ENCODE measurements at places on chromosomes 4 and X.

DNA sequence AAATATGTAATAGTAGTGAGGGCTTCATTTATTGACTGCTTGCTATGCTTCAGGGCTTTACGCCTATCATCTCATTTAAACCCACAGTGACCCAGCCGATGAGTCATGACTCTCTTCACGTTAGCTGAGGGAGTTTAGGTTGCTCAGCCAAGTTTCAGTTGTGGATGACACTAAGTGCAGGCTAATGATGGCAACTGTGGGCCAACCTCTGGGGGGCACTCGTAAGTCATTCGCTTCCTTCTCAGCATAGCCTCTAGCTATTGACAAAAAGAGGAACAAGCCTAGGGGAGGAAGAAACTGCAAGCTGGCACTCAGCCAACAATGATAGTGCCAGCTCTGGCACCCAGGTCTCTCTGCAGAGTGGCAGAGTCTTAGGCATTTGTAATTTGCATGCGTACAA lies 325.0 kb downstream of the ARHGAP10 start:
- DNase-seq, result peak; percentile 23

DNA sequence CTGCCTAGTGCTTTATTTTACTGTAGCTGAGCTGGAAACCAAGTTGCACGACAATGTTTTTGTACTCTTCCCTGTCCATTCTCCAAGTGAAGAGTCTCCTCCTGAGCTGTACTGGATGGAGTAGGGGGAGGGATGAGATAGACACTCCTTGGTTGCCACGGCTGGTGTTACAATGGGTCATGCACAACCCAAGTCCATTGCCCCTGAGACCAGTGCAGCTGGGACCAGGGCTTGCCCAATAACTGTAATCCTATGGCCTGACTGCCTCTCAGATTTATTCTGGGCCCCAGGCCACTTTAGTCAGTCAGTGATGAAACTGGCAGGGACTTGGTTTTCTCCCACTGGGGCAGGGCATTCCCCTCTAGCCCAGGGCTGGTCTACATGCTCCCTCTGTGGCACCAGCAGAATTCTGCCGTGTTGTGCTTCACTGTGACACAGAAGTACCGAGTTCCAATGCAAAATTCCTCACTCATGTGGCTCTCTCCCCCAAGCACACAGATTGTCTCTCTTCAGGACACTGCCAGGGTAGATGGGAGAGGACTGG lies 203.3 kb upstream of the PCDH18 start:
- DNase-seq, result no peak

DNA sequence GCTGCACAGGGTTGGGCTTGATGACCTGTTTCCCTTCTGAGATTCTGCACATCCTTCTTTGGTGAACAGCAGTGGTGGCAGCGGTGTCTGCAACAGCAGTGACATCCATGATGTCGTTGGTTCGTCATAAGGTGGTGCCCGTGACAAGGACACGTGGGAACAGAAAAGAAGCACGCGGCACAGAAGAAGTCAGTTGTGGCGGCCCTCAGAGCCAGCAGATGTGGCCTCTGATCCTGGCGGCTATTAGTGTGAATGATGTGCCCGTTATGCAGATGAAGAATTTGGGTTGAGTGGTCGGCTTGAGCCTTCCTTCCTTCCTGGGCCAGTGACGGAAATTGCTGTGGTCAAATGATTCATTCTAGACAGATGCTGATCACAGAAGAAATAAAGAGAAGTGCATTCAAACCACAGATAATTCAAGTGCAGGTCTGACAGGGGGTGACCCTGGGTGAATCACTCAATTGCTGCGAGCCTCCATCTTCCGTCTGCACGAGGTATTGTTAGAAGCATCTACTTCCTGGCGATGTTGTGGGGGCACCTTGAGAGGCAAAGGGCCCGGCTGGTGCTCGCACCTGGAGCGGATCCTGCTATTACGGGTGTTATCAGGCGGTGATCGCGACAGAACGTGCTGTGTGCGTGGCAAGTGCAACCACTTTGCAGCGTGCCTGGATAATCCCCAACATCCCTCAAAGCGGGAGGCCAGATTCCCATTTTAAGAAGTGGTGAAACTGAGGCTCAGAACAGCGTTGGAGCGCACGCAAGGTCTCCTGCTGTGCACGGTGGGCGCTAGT lies 215.2 kb upstream of the PSAPL1 start:
- peak; percentile 25 for DNase-seq

GRCh38 chr4:58766763-58767162 lies 1656.6 kb upstream of the IGFBP7 start:
- no peak for DNase-seq

- no peak for DNase-seq
Measured at GRCh38 chr4:23991444-23991843, 101.6 kb upstream of the PPARGC1A start.

DNA sequence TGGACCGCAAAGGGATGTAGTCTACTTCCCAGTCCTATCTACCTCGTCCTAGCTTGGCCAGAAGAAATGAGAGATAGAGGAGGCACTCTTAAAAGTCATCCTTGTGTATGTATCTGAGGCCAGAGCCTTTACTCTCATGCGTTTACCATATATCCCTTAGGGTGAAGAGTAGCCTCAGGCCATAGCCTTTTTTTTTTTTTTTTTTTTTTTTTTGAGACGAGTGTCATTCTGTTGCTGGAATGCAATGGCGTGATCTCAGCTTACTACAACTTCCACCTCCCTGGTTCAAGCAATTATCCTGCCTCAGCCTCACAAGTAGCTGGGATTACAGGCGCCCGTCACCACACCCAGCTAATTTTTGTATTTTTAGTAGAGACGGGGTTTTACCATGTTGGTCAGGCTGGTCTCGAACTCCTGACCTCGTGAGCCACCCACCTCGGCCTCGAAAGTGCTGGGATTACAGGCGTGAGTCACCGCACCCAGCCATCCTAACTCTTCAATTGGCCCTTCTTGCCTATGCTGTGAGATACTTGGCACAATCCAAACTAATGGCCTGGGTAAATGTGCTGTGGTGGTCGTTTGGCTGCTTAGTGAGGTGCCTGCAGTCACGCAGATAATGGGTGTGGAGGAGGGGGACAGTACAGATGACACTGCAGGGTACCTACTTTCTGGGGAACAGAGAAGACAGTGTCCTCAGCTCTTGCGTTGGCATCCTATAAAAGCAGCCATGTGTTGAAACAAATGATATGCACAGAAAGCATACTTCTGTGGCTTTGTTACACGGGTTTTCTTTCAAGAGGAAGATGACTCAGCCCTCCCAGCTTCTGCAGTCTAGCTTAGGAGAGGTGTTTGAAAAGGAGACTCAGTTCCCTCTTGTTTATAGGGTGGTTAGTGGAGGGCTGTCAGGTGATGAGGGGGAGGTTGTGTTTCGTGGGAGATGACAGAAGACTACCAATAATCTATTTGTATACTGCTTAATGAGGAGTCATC lies 10.4 kb upstream of the DGAT2L6 start:
- no peak for DNase-seq

GRCh38 chrX:50967736-50968135 lies 57.2 kb downstream of the BMP15 start:
- no peak for DNase-seq

- DNase-seq, result no peak
Measured at GRCh38 chr4:74962584-74962983, 29.7 kb downstream of the PARM1 start.

DNA sequence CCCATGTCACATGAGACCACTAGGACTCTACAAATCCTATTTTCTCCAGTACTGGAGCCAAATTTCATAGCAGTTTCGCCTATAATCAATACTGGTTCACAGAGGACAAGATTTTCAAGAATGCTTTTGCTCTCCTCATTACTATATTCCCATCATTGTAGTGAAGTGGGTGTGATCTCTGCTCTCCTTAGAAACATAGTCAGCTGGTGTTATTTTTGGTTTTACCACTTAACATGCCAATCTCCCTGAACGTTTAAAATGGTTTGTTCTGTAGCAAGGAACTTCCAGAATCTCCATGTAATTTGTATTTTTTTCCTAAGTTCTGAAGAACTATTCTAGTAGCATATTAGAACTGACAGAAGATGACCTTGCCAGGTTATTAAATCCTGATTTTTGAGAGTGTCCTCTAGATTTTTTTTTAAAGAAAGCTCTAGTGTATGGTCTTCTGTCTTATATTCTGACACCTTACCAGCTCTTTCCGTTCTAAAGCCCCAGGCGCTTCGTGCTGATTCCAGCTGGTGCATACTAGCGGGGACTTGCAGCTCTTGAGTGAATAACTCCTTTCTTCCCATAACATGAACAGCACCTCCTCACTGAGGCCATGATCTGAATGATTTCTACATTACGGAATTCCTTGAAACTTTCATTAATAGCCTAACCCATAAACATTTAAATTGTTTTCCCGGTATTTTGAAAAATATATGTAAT lies 1372.9 kb downstream of the TECRL start:
- no peak for DNase-seq

GRCh38 chr4:14167876-14168510 lies 540.5 kb upstream of the BOD1L1 start:
- no peak for DNase-seq

- no peak for DNase-seq
Measured at GRCh38 chr4:144712775-144713174, 66.8 kb downstream of the HHIP start.

- no peak for DNase-seq
Measured at GRCh38 chr4:95045429-95045828, 287.7 kb downstream of the BMPR1B start.

- DNase-seq, result no peak
Measured at GRCh38 chr4:182510836-182511235, 267.6 kb downstream of the TENM3 start.

GRCh38 chr4:177356921-177357320 lies 47.2 kb downstream of the NEIL3 start:
- no peak for DNase-seq

GRCh38 chr4:37978248-37978924 lies 18.2 kb downstream of the PTTG2 start:
- no peak for DNase-seq

- no peak for DNase-seq
Measured at GRCh38 chr4:42420140-42420539, 22.9 kb downstream of the SHISA3 start.

DNA sequence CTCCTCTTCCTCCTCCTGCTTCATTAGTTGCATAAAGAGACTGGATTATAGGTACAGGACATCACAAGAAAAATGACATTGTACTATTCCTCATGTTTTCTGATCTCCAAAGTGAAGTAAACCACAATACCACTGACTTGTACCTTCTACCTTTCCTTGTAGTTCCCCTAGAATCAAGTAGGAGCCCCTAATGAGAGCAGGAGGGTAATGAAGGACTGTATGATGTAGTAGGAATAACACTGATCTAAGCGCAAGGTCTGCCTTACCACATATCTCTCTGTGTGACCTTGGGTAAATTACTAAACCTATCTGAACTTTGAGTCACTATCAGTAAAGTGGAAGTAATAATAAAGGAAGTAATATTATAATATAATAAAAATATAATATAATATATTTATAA lies 3.6 kb downstream of the VSIG4 start:
- no peak for DNase-seq

DNA sequence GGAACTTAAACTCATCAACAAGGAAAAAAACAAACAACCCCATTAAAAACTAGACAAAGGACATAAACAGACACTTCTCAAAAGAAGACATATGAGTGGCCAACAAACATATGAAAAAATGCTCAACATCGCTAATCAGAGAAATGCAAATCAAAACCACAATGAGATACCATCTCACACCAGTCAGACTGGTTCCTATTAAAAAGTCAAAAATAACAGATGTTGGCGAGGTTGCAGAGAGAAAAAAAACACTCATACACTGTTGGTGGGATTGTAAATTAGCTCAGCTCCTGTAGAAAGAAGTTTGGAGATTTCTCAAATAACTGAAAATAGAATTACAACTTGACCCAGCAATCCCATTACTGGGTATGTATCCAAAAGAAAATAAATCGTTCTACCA lies 28.7 kb downstream of the APLN start:
- no peak for DNase-seq

- DNase-seq, result no peak
Measured at GRCh38 chr4:7656244-7656800, 221.6 kb upstream of the PSAPL1 start.

DNA sequence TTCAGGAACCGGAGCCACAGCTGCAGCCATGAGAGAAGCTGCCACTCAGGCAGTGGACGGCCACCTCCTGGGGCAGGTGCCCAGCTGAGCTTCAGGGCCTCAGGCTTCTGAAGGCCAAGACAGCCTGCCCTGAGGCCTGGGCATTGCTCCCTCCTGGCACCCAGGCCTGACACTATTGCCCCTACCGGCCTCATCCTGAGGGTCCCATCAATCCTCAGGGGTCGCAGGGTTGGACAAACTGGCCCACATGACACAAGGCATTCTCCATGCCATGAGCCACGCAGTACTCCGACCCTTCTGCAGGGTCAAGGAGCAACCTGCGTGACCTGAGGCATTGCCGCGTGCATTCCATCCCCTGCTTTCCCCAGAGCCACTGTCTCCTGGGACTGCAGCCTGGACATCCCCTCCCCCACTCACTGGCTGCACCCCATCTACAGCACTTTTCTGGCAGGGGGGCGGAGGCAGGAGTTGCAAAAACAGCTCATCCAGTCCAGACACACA lies 3.0 kb upstream of the ZFP92 start:
- DNase-seq, result no peak

GRCh38 chr4:86089053-86089452 lies 270.8 kb downstream of the MAPK10 start:
- DNase-seq, result no peak

- no peak for DNase-seq
Measured at GRCh38 chr4:182124359-182124758, 118.8 kb upstream of the TENM3 start.

- no peak for DNase-seq
Measured at GRCh38 chr4:74884266-74884665, 48.6 kb upstream of the PARM1 start.

GRCh38 chrX:69615342-69615741 lies 571 bp upstream of the EDA start:
- DNase-seq, result no peak

All from activated CD8-positive, alpha-beta memory T cell treated with anti-CD3 and anti-CD28 coated beads for 1 hour (primary cell).